ENCODE measurements at places on chromosomes 2 and 18. TPM values are rescaled to one million over a fixed set of nuclear protein-coding genes. Genes with fewer than 3 reads are reported as not detected.

DNA sequence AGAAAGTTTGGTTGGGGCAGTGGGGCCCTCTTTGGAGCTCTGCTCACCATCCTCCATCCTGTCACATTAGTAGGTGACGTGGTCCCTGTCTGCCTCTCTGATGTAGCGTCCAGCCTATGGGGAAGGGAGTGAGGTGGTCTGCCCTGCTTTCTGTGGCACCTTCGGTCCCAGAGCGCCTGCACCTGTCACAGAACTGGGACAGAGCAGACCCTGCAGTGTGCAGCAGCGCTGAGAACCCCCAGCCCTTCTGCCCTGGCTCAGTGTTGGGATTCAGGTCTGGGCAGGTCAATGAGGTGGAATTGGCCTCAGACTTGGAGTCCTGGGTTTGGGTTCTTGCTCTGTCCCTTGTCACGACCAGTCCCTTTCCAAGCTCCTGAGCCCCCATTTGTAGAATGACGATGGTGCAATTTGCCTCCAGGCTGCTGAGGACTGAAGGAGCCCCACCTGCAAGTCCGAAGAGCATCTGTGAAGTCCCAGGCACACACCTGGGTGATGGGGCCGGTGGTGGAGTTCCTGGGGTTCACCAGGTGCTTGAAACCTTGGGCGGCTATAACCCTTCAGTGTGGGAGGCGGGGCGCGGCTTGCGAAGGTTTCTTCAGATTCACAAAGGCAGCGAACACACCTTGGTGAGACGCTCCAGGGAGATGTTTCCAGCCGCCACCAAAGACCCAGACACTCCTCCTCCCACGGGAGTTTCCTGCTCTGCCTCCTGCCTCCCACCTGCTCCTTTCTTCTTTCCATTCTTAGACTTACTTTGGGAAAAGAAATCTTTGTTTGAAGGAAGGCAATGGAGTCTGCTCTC, 265.4 kb upstream of the HDAC4 start:
- DNase-seq: no peak

- peak; percentile 81 for DNase-seq
These were observed 8.7 kb upstream of the TXNDC2 start for GRCh38 chr18:9876867-9877654.

Gene CCDC142
- total RNA-seq: 22.8 TPM

Gene CPS1
- total RNA-seq: 0.85 TPM

Gene ATL2
- 129 TPM for total RNA-seq

DNA sequence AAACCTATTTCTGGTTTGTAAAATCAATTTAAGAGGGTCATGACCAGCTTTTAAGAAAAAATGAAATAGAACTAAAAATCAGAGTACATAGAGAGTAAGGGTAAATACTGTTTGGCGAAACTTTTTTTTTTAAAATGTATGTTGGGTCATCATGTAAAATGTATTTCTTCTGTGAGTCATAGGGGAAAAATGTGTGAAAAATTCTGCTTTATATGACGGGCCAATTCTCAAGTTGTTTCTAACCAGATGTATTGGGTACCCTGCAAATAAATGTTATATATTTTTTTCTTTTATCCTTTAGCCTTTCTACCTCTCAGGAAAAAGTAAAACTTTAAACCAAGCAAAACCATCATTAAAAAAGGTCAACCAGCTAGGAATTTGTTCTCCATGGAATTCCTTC, 13.9 kb downstream of the AFTPH start:
- peak; percentile 11 for DNase-seq

All from dermis blood vessel endothelial cell (primary cell).